ENCODE measurements at places on chromosomes 7 and 10.

DNA sequence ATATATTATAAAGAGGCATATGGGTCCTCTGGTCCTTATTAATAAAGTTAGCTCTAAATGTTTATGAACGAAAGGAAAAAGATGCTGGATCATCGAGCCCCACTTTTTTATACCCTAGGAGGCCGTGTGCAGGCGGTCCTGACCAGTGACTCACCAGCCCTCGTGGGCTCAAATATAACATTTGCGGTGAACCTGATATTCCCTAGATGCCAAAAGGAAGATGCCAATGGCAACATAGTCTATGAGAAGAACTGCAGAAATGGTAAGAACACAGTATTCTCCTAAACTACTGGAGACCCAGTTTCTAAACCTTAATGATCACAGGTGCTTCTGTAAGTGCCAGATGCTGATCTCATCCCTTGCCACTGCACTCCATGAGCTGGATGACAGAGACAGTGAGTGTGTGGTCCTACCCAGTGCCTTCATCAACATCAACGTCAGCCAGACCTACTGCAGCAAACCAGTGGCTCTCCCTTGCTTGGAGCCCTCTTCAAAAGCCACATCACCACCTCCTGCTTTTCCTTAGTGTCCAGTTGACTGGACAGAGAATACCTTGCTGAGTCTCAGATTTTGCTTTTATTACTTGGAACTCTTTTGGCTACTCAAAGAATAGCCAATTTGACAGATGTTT, 7.6 kb downstream of the GPNMB start:
- no peak for DNase-seq

- no peak for DNase-seq
These were observed 128.4 kb downstream of the ARHGAP22 start for GRCh38 chr10:48476279-48476982.

GRCh38 chr10:82796510-82796909, 921.5 kb downstream of the NRG3 start:
- no peak for DNase-seq

- DNase-seq: no peak
These were observed 174.2 kb downstream of the PTEN start for GRCh38 chr10:88037623-88038022.

- no peak for DNase-seq
These were observed 1024.8 kb downstream of the LRMDA start for GRCh38 chr10:76456197-76456596.

DNA sequence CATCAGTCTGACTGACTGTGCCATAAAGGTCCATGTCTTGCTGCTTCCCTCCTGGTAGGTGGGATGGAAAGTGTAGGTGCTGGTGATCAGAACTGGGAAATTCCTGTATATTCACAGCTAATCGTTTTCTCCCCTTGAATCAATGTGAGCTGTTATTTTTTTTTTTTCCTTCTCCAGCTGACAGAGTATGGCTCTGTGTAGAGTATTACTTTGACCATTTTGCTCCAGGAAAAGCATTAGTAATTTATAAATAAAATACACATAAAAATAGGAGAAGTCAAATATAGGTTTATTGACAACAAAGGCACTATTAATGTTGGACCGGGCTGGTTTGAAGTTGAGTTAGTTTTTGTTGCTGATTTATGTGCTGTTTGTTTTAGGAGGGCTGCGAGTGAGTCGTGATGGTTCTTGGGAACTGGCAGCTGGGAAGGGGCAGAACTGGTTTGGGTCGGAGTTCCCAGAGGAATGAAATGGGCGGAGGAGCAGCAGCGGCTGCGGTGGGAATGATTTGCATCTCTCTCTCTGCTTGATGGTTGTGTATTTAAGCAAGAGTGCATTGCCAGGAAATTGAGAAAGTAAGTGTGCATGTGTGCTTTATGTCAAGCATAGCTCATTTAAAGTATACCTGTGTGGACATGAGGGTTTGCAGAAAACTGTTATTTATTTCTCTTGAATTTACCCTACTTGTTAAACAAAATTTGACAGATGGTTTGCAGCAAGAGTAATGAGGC, 80.9 kb downstream of the LRMDA start:
- DNase-seq: no peak

DNA sequence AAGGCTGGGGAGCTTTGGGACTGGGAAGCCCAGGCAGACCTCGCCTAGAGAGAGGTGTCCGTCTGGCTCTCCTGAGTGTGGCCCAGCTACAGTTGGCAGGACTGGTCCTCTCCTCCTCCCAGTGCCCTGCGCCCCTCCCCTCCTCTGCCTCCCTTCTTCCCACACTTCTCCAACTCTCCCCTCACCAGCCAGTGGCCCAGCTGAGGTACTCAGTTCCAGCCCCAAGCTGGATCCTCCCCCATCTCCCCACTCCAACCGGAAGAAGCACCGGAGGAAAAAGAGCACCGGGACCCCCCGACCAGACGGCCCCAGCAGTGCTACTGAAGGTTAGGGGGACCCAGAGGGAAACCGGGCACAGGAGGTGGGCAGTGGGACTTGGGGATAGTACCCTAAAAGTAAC, 27.7 kb downstream of the GBX1 start:
- DNase-seq: no peak

GRCh38 chr7:113289140-113289740, 170.9 kb upstream of the SMIM30 start:
- peak; percentile 17 for DNase-seq

- DNase-seq: no peak
These were observed 41.8 kb downstream of the MTURN start for GRCh38 chr7:30176463-30177109.

DNA sequence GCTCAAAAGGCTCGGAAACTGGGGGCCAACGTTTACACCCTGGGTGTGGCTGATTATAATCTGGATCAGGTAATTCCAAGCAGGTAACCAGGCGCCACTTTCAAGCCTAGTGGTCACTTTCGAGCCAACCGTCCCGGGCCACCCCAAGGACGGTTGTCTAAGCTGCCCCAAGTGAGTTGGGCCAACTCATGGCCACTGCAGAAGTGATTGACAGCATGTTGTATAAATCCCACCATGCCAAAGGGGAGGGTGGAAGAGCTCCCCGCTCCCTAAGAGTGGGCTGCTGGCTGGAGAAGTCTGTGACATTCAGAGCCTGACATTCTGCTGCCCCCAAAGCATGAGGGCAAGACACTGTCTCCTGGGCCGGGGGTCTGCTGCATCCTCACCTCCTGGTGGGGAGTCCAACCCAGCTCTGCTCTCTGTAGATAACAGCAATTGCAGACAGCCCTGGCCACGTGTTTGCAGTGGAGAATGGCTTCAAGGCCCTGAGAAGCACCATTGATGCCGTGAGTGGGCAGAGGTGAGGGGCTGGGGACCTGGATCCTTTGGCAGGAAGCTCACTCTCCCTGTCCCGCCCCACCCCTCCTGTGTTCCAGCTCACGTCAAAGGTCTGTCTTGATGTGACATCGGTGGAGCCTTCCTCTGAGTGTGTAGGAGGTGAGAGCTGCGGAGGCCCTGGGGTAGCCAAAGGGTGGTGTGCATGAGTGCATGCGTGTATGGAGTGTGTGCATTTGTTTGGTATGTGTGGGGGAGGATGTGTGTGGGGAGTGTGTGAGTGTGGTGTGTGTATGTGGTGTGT, 10.8 kb downstream of the ANTXRL start:
- DNase-seq: no peak

DNA sequence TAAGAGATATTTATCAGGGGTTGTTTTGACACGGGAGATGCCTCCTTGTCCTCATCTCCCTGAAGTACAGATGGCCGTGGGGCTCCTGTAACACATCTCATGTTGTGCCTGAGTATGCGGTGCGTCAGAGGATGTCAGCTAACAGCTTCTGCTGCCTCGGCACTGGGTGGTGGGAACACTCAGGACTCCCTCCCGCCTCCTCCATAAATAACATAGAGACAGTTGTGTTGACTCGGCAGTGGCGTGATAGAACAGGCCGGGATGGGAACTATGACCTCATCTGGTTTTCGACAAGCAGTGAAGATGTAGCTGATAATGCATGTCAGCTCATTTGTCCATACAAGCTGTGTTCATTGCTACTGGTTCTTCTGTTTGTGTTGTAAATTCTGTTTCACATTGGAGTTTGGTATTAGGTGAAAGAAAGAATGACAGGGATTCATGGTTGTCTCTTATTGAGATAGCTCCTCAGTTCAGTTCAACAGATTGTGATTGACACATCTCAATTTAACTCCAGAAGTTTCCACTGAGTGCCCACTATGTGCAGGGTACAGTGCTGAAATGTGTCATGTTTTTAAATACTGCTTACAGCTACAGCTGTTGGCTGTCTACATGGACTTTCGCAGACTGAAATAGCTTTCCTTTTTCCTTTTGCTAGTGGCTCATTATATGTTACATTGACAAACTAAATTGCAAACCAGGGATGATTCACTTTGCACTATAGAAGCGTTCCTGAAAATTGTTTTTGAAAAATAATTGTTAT, 87.4 kb downstream of the CHN2 start:
- peak; percentile 79 for DNase-seq

- no peak for DNase-seq
These were observed 87.1 kb downstream of the CYP26A1 start for GRCh38 chr10:93160829-93161228.

GRCh38 chr10:77518910-77519274, 118.7 kb downstream of the KCNMA1 start:
- no peak for DNase-seq

GRCh38 chr10:91944880-91945630, 21.5 kb downstream of the BTAF1 start:
- no peak for DNase-seq

DNA sequence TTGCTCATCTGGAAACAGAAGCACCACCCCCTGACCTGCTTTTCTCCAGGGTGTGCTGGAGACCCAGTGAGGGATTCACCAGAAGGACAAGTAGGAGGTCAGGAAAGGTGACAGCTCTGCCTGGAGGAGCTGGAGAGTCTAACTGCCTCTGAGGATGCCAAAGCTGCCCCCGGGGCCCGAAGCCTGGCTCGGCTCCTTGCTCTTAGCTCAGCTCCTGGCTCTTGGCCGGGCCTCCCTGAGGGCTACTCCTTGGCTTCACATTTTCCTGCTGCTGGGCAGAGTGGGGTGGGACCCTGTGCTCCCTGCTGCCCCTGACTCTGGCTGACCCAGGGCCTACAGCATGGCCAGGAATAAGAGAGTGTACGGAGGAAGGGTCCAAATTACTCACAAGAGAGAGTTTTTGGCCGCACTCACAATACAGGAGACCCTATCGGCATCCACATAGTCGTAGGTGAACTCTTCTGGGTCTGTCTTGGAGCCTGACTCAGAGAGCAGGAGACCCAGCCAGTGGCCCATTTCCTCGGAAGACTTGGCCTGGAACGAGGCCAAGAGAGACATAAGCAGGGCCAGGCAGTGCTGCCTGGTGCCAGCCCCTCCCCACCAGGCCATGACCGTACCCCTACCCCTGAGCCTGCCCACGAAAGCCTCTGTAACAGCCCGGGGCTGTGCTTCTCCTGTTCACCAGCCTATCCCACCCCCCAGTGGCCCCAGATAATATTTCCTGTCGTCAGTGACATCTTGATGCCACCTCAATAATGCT, 63.1 kb downstream of the VWA2 start:
- no peak for DNase-seq

DNA sequence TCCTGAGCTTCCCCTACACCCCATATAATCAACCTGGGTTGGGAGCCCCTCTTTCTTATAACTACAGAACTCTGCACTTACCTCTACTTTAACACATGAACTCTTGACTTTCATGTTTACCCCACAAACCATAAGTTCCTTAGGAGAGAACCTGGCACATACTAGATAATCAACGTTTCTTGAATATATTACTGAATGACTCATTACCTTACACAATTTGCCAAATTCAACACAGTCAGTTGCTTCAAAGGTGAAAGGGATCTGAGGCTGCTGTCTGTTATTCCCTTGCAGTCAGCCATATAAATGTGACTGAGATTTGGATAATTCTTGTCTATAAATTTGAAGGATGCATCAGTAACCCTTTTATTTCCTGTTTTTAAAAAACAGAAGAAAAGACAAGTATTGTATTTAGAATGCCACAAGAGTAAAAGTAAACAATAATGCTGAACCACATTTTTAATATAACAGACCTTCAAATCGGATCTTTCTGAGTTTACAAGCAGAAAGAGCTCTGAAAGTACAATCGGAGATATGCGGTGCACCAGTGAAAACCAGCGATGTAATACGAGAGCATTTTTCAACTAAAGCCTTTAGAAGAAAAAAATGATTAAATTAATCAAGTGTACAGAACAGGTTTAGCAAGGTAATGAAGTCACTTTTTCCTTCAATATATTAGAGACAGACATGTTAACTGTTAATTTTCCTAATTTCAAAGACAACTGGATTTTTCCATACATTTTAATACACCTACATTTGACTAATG, 29.5 kb upstream of the LRRC17 start:
- DNase-seq: no peak

- DNase-seq: no peak
These were observed 140.4 kb upstream of the GDF10 start for GRCh38 chr10:47159361-47160260.

DNA sequence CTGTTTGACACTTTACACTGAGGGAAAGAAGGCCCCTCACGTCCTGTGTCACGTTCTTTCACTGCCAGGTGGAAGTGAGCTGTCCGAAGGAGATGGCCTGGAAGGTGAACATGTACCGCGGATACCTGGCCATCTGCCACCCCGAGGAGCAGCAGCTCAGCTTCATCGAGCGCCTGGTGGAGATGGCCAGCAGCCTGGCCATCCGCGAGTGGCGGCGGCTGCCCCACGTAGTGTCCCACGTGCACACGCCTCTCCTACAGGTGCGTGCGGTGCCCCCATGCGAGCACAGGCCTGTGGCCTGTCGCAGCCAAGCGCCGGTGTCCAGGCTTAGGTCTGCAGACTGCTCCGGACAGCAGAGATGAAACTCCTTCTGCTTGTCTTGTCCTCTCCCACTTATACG, 103.4 kb downstream of the TRRAP start:
- no peak for DNase-seq

GRCh38 chr10:106573106-106573505, 591.4 kb downstream of the SORCS1 start:
- DNase-seq: no peak

DNA sequence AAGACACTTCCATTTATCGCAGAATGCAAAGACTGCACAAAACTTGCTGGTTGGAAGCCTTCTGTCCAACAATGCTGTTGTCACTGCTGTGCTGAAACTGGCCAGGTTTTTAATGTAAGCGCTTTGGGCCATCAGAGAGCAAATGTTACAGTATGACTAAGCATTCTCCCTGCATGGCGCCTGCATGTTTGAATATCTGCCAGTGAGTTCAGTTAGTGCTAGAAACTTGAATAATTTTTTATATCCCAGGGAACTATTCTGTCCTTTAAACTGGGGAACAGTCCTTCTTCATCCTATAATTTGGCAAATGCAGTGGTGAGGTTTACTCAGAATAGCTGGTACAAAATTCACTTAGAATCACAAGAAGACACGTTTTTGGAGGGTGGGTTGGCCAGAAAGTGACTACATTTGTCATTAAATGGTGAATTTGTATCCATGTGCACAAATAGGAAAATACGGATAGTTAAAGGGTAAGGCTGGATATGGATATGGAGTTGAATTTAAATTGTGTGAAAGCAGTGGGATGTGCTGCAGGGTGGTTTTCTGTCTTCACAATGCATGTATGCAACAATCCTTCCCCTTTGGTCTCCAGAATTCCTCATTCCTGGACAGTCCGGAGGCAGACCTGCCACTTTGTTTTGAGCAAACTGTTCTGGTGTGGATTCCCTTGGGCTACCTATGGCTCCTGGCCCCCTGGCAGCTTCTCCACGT, 1.7 kb downstream of the ABCC2 start:
- no peak for DNase-seq
